Globus pallidus (tissue), 1 donor: ENCODE measurements at places on chromosomes 4 and X.

DNA sequence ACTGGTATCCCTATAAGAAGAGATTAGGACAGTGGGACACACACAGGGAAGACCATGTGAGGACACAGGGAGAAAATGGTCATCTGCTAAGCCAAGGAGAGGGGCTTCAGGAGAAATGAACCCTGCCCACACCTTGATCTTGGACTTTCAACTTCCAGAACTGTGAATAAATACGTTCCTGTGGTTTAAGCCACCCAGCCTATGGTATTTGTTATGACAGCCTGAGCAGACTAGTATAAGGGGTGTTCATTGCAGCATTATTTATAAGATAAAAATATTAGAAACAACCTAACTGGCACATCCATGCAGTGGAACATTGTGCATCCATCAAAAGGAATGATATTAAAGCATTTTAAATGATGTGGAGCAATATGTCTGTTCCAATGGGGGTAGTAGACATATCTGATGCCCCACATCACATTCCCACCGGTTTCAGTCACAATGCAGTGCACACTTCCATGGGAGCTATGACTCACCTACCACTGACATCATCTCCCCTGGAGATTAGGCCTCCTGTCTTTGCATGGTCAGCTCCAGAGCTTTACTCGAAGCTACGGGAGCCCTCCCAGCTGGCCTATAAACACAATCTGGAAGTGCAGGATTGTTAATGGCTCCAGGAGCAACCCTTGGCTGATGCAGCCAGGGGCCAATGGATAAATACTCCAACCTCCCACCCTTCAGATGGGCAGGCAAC, 38.9 kb upstream of the MAMLD1 start:
- no peak for DNase-seq

GRCh38 chr4:7674706-7675105, 240.0 kb upstream of the PSAPL1 start:
- no peak for DNase-seq

DNA sequence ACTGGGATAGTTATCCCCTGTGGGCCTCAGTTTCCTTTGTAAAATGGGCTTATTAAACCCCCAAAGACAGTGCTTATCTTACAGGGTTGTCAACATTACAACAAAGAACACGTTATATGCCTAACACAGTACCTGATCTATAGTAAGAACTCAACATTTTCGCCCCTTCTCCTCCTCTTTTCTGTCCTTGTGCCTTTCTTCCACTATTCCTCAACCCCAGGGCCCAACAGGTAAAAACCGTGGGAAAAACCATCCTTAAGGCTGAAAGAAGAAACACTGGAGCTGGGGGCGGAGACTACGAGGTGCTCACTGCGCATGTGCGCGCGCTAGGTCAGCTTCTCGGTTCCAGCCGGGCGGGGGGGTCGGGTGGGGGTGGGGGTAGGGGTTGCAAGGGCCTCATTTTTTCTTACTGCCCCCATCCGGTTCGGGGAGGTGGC, 426 bp upstream of the XIAP start:
- DNase-seq: peak; percentile 77

DNA sequence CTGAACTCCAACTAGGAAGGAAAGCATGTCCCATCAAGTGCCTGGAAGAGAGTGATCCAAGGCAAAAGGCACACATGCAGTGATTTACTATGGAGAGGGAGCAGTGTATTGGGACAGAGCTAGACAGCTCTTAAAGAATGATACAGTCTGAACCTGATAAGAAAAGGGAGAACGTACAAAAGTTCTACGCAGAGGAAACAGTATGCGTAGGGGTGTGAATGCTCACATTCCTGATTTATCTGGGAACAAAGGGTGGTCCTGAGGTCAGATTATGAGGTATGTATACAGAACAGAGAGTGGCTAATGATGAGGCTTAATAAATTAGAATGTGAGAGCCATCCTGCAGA, 12.0 kb downstream of the HS3ST1 start:
- no peak for DNase-seq

DNA sequence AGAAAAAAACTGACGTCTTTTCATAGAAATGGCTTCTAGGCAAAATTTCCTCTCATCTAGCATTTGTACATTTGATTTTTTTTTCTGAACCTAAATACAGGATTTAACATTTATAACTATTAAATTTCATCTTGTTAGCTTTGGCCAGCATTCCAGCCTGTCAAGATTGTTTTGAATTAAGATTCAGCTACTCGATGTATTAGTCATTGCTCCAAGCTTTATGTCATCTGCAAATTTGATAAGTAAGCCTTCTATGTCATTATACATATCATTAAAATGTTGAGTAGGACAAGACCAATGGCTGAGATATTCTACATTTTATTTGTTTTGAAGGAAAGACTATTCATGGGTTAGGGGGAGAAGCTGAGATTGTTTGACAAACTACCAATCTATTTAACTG, 46.7 kb downstream of the DDX53 start:
- no peak for DNase-seq

DNA sequence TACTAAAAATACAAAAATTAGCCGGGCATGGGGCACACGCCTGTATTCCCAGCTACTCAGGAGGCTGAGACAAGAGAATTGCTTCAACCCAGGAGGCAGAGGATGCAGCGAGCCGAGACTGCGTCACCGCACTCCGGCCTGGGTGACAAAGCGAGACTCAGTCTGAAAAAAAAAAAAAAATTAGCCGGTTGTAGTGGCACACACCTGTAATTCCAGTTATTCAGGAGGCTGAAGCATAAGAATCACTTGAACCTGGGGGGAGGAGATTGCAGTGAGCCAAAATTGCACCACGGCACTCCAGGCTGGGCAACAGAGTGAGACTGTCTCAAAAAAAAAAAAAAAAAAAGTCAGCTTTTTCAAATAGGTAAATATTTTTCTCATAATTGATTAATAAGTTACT, 71.9 kb downstream of the WDFY3 start:
- DNase-seq: no peak

DNA sequence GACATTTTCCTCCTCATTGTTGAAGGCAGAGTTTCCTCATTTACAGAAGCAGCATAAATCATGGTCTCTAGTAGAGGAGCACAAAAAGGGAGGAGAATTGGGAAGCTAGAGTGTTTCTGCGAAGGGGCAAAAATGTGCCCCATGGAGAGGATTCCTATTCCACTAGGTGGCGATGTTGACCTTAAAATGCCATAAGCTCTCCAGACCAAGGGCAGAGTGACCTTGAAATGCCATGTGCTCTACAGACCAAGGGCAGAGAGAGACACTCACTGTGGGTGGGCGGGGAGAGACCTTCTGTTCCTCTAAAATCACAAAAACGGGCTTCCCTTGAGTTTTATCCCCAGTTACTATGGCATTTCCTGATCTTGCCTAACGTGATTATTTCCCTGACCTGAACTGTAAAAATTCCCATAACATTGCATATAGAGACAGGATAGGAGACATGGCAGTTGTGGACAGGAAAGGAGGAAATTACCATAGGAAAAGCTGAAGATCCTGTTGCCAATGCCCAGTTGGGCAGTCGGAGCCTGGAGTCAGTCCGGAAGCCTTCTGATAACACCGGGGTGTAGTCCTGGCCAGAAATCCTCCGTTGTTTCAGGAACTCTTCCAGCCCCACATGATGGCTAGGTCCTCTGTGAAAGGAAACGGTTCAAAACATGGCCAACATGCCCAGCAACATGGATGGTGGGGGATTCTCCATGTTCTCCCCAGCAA, 567.7 kb downstream of the MAGEB5 start:
- peak; percentile 1 for DNase-seq

- DNase-seq: no peak
Measured at GRCh38 chrX:5748586-5749150, 480.0 kb downstream of the NLGN4X start.

GRCh38 chrX:119745283-119745848, 13.0 kb upstream of the SOWAHD start:
- DNase-seq: no peak

DNA sequence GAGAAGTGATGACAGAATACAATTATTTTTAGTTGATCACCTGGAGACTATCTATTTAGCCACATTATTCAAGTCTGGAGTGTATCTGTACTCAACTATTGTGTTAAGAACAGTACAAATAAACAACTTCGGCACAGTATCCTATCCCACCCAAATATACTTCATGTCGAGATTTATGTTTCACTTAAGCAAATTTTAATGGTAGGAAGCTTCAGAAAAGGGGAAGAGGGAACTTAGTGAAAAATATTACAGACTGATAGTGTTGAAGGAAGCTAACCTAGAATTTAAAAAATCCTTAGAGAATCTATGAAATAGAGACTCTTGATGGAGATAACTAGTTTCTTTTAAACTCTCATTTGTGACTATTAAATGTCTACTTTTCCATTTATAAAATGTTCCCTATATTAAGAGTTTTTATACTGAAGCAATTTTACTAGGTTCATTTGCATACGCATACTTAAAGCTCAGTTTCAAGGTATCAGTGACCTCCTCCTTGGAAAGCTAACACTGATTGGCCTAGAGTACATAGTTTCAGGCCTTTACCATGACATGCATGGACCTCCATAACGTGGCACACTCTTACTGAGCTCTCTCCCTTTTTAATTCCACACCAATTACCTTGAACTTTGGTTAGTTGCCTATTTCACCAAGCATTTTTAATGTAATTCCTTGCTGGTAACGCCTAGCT, 197.7 kb downstream of the CAMK2D start:
- no peak for DNase-seq

DNA sequence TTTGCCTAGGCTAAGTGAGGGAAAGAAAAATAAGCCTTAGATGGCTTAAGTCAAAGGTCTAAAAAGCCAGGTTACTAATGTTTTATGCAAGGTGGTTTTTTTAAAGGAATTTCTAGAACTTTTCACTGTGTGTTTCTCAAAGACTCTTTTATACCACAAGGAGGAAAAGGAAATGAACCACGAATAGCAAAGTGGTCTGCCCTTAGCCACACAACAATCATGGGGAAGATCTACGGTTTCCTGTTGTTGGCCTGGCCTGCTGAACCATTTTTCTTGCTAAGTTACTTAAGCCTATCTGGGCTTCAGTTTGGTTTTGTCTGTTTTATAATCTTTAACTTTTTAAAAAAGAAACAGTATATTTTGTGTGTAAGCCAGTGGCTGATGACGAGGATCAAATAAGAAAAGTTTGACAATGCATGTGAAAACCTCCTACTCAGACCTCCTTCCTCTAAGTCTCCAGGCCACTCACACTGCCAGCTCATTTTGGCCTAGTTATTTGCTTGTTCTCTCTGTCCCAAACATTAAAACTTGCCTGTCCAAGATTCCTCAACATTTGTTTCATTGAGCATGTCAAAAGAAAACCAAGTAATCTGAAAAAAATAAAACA, 56.7 kb upstream of the COL25A1 start:
- no peak for DNase-seq

GRCh38 chr4:24683116-24683515, 98.8 kb upstream of the DHX15 start:
- no peak for DNase-seq

- peak; percentile 18 for DNase-seq
Measured at GRCh38 chr4:180057891-180058671, 2185.1 kb upstream of the TENM3 start.

DNA sequence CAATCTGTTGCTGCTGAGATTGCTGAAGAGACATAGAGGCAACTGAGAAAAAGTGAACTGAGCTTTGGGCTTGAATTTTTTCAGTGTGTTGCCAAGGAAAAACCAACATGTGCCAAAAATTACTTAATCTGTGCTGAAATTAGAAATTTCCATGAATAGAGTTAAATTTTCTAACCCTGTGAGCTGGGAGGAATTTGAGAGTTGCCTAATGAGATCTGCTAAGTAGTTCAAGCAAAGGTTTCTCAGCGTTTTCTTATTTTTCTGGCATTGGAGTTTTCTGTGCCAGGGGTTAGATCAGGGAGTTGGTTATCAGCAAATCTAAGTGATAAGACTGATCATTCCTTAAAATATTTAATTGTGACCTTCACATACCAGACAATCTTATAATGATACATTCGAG, 457.5 kb upstream of the GNPDA2 start:
- peak; percentile 19 for DNase-seq

GRCh38 chr4:42296196-42296595, 101.1 kb upstream of the SHISA3 start:
- DNase-seq: no peak

DNA sequence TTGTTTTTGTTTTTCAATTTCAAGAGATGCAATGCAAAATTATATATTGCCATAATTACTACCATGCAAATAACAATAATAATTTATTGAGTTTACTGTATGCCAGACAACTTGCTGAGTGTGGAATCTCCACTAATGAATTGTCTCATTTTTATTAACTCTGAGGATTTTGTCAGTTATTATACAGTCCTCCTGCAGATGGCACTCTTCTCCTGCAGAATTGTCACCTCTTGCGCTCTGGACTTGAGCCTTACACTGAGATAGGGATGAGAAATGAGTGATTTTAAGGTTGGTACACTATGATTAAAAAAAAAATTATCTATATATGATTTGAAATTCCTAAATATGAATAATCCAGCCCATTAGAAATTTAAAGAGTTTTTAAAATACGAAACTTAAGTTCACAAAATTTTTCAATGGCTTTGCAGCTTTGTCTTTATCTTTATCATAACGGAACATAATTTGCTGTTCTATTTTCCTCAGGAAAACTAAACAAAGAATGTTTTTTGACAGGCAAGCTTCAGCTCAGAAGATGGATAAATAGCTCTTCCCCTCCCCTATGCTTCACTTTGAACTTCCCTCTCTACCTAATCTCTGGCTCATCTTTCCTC, 12.7 kb upstream of the PAQR3 start:
- DNase-seq: peak; percentile 58

GRCh38 chrX:128020701-128021100, 31.5 kb downstream of the ACTRT1 start:
- no peak for DNase-seq
